HepG2 (cell line): ENCODE measurements at places on chromosomes 13 and 19.

GRCh38 chr19:2578391-2578890, 102.5 kb downstream of the GADD45B start:
- DNase-seq: no peak

GRCh38 chr13:110268576-110269185, 38.3 kb downstream of the COL4A1 start:
- no peak for DNase-seq

DNA sequence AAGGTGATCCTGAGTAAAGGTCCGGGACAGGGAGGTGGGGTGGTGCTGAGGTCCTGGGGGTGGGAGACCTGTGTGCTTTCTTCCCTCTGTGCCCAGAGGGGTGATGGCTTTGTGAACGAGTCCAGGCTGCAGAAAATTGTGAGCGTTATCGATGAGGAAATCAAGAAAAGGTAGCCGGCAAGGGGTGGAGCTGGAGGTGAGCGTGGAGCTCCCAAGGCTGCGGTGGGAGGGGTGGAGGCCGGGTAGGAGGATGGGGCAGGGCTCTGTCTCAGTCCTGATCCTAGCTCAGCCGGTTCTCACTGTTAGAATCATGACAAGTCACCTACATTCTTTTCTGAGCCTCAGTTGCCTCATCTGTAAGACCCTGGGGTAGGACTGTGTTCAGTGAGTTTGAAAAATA, 4.0 kb downstream of the SELENOV start:
- DNase-seq: no peak

GRCh38 chr19:38980583-38981374, 5.2 kb upstream of the FBXO17 start:
- peak; percentile 73 for DNase-seq

DNA sequence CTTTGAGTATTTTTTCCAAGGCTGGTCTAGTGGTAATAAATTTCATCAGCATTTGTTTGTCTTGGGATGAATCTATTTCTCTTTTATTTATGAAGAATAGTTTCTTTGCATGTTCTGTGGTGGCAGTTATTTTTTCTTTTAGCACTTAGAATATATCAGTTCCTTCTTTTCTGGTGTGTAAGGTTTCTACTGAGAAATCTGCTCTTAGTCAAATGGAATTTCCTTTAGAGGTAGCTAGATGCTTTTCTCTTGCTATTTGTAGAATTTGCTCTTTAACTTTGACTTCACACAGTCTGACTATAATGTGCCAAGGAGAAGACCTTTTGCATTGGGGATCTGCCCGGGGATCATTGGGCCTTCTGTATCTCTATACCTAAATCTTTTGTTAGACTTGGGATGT, 4.1 kb upstream of the SIGLEC6 start:
- no peak for DNase-seq

DNA sequence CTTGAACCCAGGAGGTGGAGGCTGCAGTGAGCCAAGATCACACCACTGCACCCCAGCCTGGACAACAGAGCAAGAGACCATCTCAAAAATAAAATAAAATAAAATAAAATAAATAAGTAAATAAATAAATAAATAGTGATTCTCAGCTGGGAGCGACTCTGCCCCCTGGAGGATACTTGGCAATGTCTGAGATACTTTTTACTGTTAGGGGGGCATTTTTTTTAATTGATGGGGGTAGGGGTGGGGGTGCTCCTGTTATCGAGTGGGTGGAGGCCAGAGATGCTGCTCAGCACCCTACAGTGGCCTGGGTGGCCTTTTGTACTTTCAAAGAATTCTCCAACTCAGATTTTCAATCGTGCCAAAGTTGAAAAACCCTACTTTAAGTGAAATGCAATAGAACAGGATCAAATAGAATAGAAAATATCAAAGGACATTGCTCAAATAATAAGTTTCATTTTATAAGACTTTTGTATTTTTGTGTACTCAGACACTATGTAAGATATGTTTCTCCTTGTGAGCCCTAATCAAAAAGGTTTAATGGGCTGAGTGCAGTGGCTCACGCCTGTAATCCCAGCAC, 7.1 kb upstream of the CLPP start:
- no peak for DNase-seq
